ENCODE measurements at places on chromosomes 12 and 14.

GRCh38 chr12:54251667-54252284 lies 28.1 kb downstream of the CBX5 start:
- no peak for DNase-seq

GRCh38 chr12:132847363-132848356 lies 19.0 kb upstream of the GOLGA3 start:
- no peak for DNase-seq

- no peak for DNase-seq
Observed at GRCh38 chr14:64296561-64296960, 2.4 kb upstream of the ESR2 start.

- DNase-seq, result no peak
Observed at GRCh38 chr12:46523446-46523845, 150.9 kb upstream of the SLC38A2 start.

- no peak for DNase-seq
Observed at GRCh38 chr14:79826362-79826761, 384.9 kb downstream of the DIO2 start.

DNA sequence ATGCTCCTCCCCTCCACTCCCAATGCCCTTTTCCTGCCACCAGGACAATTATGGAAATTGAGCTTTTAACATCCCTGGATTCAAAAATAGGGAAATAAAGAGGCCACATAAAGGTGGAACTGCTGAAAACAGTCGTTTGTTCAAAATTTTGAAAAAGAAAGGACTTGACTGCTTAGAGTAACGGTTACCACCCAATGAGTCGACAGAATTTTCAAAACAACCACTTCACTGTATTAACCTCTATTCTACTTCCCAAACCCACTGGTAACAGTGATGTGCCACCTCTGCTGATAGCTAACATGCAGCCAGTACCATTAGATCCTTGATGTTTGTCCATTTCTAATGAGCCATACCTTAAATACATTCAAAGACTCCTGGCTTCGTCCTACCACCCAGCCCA lies 4.9 kb downstream of the ST8SIA1 start:
- no peak for DNase-seq

DNA sequence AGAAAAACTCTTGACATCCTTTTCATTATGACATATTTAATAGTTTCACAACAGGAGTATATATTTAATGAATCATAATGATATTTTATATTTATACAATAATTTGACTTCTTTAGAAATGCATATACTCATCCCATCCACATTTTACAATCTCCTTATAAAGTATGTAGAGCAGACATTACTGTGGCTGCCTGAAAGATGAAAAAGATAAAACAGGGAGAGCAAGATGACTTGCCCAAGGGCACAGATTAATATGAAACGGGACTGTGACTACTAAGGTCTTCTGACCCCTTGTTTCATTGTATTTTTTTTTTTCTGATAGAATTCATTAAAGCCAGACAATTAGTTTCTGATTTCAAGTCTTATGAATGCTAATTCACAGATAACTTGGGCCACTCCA lies 293.6 kb downstream of the SOX5 start:
- no peak for DNase-seq

DNA sequence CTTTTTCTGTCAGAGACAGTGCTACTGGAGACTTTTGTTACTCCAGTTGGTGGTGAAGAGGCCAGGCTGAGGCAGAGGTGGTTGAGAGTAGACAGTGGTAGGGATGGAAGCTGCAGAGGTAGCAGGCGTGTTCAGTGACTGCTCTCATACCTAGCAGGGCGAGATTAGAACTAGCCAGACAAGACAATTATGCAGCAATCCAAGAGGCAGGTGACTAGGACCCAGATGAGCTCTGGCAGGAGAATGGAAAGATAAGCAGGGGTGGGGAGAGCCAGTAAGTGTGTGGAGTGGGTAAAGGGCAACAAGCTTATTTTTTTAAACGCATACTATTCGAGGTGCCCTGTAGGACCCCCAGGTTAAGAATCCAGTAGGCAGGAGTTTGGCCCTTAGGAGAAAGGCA lies 4.8 kb downstream of the PPP1R36 start:
- no peak for DNase-seq

GRCh38 chr12:96698521-96698920 lies 208.5 kb upstream of the NEDD1 start:
- no peak for DNase-seq

DNA sequence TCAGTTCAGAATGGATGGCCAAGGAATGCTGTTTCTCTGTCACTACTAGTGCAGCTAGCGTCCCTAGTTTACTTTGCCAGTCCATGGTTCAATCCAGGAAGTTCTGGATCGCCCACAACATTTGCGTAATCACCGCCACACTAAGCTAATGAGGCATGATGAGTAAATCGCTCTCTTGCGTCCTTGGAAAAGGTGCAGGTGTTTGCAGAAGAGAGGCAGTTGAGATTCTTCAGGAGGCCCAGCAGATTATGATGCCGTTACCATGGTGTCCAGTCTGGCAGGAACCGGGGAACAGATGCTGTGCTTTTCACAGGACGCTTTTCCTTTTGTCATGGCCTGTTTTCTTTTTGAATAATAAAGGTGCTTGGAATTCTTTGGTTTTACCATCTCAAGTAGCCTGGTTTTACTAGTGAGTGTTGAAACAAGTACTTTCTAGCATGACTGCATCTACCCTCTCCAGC lies 9.0 kb downstream of the TPH2 start:
- no peak for DNase-seq

- DNase-seq, result no peak
Observed at GRCh38 chr12:99620159-99620479, 27.4 kb upstream of the GARIN6 start.

- no peak for DNase-seq
Observed at GRCh38 chr12:69172491-69172890, 66.9 kb upstream of the CPSF6 start.

- DNase-seq, result no peak
Observed at GRCh38 chr12:126773012-126773411, 1494.0 kb upstream of the TMEM132C start.

DNA sequence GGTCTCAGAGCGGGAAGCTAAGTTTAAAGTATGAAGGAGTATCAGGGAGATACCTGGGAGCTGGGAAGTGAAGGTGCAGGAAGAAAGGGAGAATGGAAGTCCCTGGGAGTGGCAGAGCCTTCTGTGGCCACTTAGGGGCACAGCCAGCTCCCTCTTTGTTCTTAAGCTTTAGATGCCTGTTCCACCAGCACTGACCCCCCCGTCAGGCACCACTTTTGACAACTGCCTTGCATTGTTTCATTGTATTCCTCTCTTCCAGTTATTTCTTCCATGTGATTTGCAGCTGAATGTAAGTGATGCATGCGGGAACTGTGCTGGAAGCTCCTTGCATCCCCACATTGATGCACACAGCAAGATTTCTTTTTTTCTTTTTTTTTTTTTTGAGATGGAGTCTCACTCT lies 2.6 kb downstream of the GALNT16 start:
- DNase-seq, result no peak

DNA sequence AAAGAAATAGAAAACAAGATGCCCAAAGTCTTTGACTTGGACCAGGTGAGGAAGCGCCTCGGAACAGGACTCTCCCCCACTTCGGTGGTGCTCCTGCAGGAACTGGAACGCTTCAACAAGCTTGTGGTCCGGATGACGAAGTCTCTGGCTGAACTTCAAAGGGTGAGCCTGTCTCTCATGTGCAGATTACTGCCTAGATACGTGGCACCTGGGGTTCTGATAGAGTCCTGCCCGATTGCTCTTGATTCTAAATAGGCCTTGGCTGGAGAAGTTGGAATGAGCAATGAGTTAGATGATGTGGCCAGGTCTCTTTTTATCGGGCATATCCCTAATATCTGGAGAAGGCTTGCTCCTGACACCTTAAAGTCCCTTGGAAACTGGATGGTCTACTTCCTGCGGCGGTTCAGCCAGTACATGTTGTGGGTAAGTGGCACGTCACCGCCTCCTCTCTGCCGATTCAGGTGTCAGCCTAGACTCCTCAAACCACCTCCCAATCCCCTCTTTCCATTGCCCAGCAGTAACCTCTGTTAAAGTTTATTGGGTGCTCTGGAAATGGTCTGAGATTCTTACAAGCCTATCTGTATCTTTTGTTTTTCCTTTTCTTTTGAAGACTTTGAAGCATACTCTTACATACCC lies 40.8 kb downstream of the CCDC92 start:
- DNase-seq, result no peak

DNA sequence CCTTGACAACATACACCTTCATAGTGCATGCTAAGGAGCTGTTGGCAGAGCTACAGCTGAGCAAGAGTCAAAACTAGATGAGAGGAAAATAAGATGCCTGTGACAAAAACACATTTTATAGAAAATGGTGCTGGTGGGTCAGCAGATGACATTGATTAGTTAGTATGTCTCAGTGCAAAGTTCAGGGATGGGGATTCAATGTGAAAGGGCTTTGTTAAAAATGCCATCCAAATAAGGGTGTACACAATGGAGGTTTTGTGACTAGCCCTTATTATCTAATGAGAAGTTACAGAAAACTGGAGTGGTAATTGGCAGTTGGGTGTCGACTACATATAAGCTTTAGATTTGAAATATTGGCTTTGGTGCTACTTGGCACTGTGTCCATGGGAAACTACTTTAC lies 169.0 kb downstream of the MON2 start:
- no peak for DNase-seq

DNA sequence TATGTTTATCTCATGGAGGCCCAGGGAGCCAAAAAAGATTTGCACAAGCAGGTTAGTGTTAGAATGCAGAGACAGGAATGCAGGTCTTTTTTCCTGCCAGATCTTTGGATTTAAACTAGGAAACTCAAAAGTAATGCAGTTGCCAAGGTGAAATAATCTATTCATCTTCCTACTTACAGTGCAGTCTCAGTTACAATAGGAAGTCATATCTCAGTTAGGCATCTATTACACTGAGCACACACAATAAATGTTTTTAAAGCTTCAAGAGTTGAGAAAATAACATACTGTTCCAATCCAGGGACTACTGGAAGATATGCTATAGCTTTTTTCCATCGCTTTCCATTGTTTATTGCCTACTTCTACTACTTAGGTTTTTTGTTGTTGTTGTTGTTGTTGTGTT lies 279.3 kb upstream of the E2F7 start:
- DNase-seq, result no peak

GRCh38 chr12:26428420-26428819 lies 233.0 kb downstream of the SSPN start:
- DNase-seq, result no peak

DNA sequence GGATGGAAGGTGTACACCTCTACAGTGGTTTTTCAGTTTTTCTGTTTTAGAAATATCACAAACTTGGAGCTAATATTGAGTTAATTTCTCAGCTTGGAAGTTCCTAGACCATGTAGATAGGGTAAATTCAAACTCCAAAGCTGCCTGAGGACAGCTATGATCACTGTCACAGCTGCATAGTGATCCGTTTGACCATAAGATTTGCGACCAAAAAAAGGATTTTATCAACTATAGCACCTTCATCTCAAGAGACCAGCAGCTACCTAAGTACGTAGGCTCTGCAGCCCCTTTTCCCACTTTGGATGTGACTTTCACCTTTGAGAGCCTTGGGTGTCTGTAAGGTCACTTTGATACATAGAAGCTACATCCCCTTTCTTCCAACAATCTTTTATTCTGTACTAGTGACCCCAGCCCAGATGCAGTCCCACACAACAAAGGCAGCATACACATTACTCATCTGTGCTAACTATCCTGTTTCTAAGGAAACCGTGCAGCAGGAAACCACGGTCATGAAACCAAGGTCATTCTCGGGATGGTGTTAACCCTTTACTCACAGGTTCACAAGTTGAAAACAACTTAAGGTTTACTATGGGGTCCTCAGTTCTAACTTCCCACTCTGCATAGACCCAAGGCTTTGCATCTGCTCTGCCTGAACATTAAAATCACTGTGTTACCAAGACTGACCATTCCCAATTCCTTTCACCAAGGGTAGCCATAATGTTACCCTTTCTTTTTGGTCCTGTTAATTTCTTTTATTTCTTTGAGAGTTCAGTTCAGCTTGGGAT lies 75.4 kb downstream of the IFT81 start:
- no peak for DNase-seq

DNA sequence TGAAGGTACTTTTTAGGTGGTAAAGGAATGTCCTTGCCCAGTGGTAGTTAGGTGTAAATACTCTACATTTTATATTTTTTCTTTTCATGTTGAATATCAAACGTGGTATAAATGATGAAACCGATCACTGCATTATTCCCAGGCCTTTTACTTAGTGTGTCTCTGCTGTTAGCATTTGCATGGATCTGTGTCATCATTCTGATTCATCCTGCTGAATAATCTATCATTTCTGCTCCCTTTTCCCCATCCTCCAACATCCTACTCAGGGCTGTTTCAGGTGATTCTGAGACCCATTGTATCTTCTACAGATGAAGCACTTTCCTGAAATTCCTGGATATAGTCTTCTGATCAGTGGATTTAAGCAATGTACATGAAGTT lies 61.0 kb upstream of the PTHLH start:
- DNase-seq, result no peak

DNA sequence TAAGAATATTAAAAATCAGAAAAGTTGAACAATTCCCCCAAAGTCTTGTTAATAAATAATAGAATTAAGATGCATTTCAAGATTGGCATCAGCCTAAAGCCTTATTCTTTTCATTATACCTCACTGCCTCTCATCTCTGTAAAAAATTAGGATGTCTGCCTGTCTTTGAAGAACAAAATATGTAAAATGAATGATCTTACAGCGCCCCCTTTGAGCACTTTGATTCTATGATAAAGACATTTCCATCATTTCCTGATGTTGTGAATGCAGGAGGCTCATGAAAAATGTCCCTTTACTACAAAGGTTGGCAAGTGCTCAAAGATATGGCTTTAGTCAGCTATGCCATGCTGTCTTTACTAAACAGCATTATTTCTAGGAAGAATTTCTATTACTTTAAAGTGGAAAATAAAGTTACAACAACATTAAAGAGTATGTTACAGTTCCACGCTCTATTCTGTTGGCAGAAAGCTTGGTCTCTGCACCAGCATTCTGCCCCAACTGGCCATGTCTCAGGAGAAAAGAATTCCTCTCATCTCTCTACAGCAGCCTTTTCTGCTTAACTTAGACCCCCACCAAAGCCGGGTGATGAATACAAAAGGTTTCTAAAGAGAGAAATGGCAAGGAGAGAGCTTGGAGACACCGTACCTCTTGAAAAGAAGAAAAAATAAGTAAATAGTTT lies 95.1 kb downstream of the LLPH start:
- no peak for DNase-seq

- DNase-seq, result no peak
Observed at GRCh38 chr14:101916816-101917412, 47.5 kb upstream of the DYNC1H1 start.
